ENCODE measurements at places on chromosomes 1 and 21. TPM values are rescaled to one million over a fixed set of nuclear protein-coding genes. Genes with fewer than 3 reads are reported as not detected.

- peaks cover 12% of the 10 kb centered on the region for H3K4me1 ChIP-seq
- H3K36me3 ChIP-seq: peaks cover 4% of the 10 kb centered on the region
- H3K4me3 ChIP-seq: no peak overlapping the region
- H3K27me3 ChIP-seq: no peaks in the 10 kb centered on the region
- no peak overlapping the region for H3K27ac ChIP-seq
Observed at GRCh38 chr1:47449822-47450552, 12.1 kb downstream of the FOXD2 start.

- no peak overlapping the region for H3K27ac ChIP-seq
- DNase-seq: no peak
- no peak overlapping the region for H3K4me3 ChIP-seq
- H3K36me3 ChIP-seq: no peaks in the 10 kb centered on the region
- no peaks in the 10 kb centered on the region for H3K27me3 ChIP-seq
- H3K4me1 ChIP-seq: no peaks in the 10 kb centered on the region
Observed at GRCh38 chr1:215423288-215423687, 143.8 kb upstream of the KCTD3 start.

GRCh38 chr1:17606826-17607440 lies 67.4 kb downstream of the ARHGEF10L start:
- no peak for DNase-seq
- peak overlapping the region; percentile 78 for H3K27ac ChIP-seq

DNA sequence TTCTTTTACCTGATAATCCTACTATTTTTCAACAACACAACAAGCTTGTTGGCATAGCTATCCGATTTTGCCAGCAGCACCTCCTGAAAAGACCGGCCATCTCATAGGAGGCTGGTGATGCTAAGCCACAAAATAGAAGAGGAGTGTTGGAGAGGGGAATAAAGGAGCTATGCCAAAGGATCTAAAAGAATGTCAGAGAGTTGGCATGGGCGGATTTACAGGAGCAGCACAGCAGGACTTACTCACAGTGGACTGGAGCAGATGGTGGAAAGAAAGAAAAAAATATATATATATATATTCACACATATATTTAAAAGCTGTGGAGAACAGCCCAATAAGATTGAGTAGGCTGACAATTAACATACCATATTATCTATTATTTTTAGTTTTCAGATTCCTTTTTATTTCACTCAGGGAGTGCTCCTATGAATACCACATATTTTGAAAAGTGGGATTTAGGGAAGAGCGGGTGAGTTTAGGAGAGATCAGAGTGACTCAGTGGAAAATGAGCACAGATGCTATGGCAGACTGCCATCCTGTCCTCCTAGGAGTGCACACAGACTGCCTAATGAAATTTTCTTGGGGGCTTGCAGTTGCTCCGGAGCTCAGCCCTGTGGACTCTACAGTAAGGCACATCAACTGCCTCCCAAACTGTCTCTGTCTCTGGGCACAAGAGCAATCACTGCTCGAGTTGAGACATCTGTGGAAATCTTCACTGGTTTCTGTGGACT lies 394.4 kb upstream of the CHRM3 start:
- H3K36me3 ChIP-seq: no peaks in the 10 kb centered on the region
- H3K4me1 ChIP-seq: no peaks in the 10 kb centered on the region
- no peaks in the 10 kb centered on the region for H3K27me3 ChIP-seq
- H3K4me3 ChIP-seq: no peak overlapping the region
- no peak for DNase-seq

- peaks cover 35% of the 10 kb centered on the region for H3K36me3 ChIP-seq
- no peak overlapping the region for H3K27ac ChIP-seq
- H3K27me3 ChIP-seq: no peaks in the 10 kb centered on the region
- no peaks in the 10 kb centered on the region for H3K4me1 ChIP-seq
- DNase-seq: no peak
Observed at GRCh38 chr1:100147875-100148274, 14.9 kb downstream of the TRMT13 start.

DNA sequence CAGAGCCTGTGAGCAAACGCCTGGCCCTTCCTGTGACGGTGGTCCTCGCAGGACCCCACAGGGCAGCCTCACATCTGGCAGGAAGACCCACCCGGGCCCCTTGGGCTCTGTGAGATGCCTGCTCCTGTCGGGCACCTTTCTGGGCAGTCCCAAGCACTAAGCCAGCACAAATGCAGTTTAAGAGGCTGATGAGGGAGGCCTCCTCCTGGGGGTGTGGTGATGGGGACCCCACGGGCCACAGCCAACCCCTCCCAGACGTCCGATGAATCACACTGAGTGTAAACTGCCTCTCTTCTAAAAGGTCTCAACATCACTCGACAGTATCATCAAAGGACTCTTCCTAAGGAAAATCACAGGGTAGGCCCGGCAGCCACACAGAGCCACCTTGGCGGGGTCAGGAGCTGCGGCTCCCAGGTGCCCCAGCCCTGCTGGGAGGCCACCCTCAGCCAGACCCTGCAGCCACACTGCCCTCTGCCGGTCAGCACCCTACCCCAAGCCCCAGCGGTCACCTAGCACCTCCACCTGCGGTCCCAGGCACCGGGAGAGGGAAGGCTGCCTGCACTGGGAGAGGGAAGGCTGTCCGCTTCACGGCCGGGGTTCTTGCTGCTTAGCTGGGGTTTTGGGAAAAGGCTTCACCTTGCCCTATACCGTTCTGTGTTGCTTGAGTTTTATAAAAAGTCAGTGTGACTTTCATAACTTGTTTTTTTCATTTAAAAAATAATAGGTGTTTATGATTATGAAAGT lies 3.9 kb upstream of the PRKCZ start:
- no peak overlapping the region for H3K27ac ChIP-seq
- H3K4me3 ChIP-seq: no peak overlapping the region
- H3K4me1 ChIP-seq: no peaks in the 10 kb centered on the region
- no peaks in the 10 kb centered on the region for H3K27me3 ChIP-seq
- H3K36me3 ChIP-seq: no peaks in the 10 kb centered on the region
- DNase-seq: no peak

DNA sequence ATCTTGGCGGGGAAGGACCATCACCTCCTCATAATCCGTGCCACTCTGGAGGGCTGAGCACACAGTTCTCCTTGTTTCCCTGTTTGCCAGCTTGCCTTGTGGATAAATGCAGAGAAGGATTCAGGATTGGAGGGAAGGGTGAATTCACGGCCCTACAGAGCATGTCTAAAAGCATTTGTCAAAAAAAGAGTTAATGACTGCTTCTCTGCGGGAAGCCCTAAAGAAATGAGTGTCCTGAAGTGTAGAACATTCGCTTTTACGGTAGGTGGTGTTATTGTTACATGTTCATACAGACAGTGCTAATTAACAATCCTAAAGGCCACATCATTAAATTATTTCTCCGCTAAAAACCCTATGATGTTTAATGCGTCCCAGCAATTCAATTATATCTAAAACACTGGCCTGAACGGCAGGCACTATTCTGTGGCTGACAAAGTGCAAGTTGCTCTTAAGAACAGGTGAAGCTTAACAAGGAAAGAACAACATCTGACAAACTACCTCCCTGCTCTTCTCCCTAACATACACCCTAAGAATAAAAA lies 112.3 kb upstream of the NFIA start:
- H3K4me3 ChIP-seq: peak overlapping the region; percentile 12
- H3K36me3 ChIP-seq: no peaks in the 10 kb centered on the region
- H3K27me3 ChIP-seq: no peaks in the 10 kb centered on the region

- no peak overlapping the region for H3K4me3 ChIP-seq
- H3K4me1 ChIP-seq: peaks cover 43% of the 10 kb centered on the region
- no peak overlapping the region for H3K27ac ChIP-seq
- H3K27me3 ChIP-seq: no peaks in the 10 kb centered on the region
- H3K36me3 ChIP-seq: peaks cover 3% of the 10 kb centered on the region
- DNase-seq: peak; percentile 46
Observed at GRCh38 chr1:155012026-155012546, 9.5 kb downstream of the ZBTB7B start.

GRCh38 chr1:159187033-159187432 lies 15.6 kb downstream of the CADM3 start:
- no peak overlapping the region for H3K27ac ChIP-seq
- H3K4me1 ChIP-seq: no peaks in the 10 kb centered on the region
- DNase-seq: no peak
- H3K27me3 ChIP-seq: no peaks in the 10 kb centered on the region
- no peak overlapping the region for H3K4me3 ChIP-seq

- peaks cover 17% of the 10 kb centered on the region for H3K4me1 ChIP-seq
- DNase-seq: no peak
- H3K27me3 ChIP-seq: no peaks in the 10 kb centered on the region
- H3K36me3 ChIP-seq: no peaks in the 10 kb centered on the region
- no peak overlapping the region for H3K27ac ChIP-seq
Observed at GRCh38 chr1:912740-913301, 10.9 kb upstream of the SAMD11 start.

GRCh38 chr1:159847231-159847630 lies 15.2 kb downstream of the VSIG8 start:
- H3K4me3 ChIP-seq: no peak overlapping the region
- no peak overlapping the region for H3K27ac ChIP-seq
- no peak for DNase-seq
- no peaks in the 10 kb centered on the region for H3K36me3 ChIP-seq

DNA sequence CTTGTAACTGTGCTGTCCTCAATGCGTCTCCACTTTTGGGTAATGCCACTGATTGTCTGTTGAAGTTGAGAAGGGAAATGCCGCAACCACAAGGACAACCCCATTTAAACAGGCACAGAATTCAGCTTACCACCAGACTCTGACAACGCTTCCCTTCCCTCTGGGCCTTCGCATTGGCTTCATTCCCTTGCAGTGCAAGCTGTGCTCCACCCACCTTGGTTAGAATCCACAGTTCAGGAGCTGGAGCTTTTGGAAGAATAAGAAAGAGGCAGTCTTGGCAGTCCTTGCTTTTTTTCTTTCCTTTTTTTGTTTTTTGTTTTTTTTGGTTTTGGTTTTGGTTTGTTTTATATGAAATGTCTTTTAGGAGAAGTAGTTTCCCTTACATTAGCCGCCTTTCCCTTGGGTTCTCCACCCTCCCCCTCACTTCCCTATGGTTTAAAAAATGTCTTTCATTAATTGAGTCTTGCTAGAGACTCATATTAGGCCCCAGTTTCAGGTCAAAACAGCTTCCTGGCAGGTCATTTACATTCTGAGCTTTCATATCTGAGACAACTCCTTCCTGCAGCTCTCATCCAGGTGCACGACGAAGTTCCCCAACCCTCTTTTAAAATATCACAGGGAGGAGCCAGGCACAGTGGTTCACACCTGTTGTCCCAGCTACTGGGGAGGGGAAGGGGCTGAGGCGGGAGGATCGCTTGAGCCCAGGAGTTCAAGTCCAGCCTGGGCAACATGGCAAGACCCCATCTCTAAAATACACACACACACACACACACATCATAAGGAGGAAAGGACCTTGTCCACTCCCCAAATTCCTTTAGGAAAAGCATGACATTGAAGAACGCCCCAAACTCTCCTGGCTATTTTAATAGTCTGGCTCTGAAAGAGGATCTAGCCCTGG lies 20.7 kb upstream of the LAX1 start:
- peak overlapping the region; percentile 30 for H3K4me3 ChIP-seq
- H3K4me1 ChIP-seq: peaks cover 18% of the 10 kb centered on the region
- DNase-seq: no peak
- H3K27me3 ChIP-seq: no peaks in the 10 kb centered on the region
- H3K27ac ChIP-seq: peak overlapping the region; percentile 21

- DNase-seq: no peak
- H3K36me3 ChIP-seq: peaks cover 14% of the 10 kb centered on the region
- no peaks in the 10 kb centered on the region for H3K4me1 ChIP-seq
- no peak overlapping the region for H3K27ac ChIP-seq
Observed at GRCh38 chr1:226903819-226904716, 33.7 kb downstream of the PSEN2 start.

DNA sequence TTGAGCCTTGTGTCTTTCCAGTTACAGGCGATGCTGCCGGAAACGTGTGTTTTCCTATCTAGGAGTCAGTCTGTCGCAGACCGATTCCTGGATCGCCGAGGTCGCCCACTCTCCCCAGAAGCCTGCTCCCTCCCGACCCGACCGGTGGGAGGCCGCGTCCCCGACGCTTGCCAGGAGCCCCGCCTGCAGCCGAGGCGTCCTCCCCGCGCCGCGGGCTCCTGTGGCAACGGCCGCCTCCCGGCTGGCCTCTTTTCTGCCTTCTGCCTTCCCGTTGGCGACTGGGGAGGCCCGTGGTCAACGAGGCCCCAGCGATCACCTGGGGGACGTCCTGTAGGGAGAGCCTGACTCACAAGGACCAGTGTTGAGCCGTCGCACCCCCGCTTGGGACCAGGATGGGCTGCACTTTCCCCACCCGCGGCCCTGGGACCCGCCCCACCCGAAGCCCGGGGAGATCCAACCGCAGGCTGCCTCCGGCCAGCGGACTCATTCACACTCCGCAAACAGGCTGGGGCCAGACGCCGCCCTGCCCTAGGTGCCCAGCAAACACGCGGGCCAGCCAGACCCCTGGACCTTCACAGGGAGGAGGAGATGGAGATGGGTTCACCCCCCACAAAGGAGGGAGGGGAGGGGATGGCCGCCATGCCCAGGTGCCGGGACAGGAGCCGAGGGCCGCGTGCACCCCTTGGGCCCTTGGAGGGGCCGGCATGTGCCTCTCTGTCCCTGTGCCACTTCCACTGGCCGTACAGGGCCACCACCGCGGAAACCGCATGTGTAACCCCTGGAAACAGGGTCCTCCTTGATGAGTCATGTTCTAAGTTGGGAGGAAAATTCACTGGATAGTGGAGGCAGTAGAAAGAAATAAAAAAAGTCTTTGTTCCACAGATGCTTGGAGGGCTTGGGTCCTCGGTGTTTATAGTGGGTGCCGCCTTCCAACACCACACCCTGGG lies 7.2 kb upstream of the COL6A1 start:
- no peak for DNase-seq
- H3K27ac ChIP-seq: peak overlapping the region; percentile 98
- H3K36me3 ChIP-seq: no peaks in the 10 kb centered on the region
- no peaks in the 10 kb centered on the region for H3K27me3 ChIP-seq
- H3K4me3 ChIP-seq: peak overlapping the region; percentile 75

GRCh38 chr1:237748171-237748960 lies 142.4 kb downstream of the ZP4 start:
- H3K36me3 ChIP-seq: no peaks in the 10 kb centered on the region
- H3K4me3 ChIP-seq: no peak overlapping the region
- H3K27ac ChIP-seq: no peak overlapping the region
- DNase-seq: no peak
- H3K4me1 ChIP-seq: no peaks in the 10 kb centered on the region

Gene AMY2A
- total RNA-seq: not detected

Gene PAPPA2
- 2.0 TPM for total RNA-seq

Gene IL22RA1
- 0.21 TPM for total RNA-seq

Gene SERPINC1
- total RNA-seq: not detected

Gene SIM2
- not detected for total RNA-seq

Gene IFNLR1
- total RNA-seq: not detected

Gene DIRAS3
- not detected for total RNA-seq

Gene SLC30A7
- total RNA-seq: 54.7 TPM

Gene PCAT6
- not detected for total RNA-seq

Gene TMEM81
- 0.85 TPM for total RNA-seq

Gene COL8A2
- total RNA-seq: 126 TPM
